HS-27A (cell line): ENCODE measurements at places on chromosomes 5 and 9.

- DNase-seq, result no peak
Observed at GRCh38 chr5:169341556-169341955, 40.6 kb upstream of the SLIT3 start.

GRCh38 chr5:103094737-103095136 is 25.2 kb downstream of the GIN1 start:
- DNase-seq, result no peak

DNA sequence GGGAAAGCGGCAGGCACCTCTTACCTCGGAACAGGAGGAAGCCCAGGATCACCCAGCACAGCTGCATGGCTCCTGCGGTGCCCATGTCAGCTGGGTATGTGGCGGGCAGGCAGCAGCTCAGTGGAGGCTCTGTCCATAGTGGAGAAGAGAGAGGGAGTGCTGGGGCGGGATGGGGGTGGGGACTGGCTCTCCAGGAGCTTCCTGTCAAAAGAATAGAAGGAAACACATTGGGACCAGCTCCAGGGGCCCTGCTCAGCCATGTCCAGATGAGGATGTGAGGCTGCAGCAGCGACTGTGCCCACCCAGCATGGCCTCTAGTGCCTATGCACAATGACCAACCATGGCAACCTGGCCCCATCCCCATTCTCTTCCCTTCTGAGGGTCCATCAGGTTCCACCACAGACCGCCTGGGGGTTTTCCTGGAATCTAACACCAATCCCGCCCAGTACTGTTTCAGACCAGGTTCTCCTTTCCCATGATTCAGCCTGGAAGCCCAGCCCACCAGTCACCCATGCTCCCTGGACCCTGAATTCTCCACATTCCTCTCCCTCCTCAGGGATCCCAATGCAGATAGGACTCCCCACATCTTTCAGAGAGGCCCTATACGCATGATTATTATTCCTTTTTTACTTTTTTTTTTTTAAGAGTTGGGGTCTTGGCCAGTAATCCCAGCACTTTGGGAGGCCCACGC is at the start of gene ECSCR:
Gene ECSCR (minus strand): TSS at position 158 of the 691 bp plus-strand sequence. CDS start 73 bp downstream, at position 85.
- no peak for DNase-seq

DNA sequence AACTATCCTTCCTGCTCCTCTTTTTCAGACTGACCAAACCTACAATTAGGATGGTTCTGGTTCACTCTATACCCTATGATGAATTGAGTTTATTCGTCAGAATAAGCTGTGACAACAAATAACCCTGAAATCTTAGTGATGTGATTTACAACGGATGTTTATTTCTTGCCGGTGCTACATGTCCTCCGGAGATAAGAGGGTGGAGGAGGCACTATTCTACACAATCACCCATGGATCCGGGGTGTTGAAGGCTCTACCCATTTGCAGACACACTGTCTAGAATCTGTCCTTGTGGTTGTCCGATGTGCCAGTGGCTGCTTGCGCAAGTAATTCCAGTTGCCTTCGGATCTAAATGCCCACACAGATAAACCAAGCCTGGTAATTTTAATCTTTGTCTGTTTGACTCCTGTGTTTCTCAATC is 44.7 kb downstream of the CDC14B start:
- no peak for DNase-seq

DNA sequence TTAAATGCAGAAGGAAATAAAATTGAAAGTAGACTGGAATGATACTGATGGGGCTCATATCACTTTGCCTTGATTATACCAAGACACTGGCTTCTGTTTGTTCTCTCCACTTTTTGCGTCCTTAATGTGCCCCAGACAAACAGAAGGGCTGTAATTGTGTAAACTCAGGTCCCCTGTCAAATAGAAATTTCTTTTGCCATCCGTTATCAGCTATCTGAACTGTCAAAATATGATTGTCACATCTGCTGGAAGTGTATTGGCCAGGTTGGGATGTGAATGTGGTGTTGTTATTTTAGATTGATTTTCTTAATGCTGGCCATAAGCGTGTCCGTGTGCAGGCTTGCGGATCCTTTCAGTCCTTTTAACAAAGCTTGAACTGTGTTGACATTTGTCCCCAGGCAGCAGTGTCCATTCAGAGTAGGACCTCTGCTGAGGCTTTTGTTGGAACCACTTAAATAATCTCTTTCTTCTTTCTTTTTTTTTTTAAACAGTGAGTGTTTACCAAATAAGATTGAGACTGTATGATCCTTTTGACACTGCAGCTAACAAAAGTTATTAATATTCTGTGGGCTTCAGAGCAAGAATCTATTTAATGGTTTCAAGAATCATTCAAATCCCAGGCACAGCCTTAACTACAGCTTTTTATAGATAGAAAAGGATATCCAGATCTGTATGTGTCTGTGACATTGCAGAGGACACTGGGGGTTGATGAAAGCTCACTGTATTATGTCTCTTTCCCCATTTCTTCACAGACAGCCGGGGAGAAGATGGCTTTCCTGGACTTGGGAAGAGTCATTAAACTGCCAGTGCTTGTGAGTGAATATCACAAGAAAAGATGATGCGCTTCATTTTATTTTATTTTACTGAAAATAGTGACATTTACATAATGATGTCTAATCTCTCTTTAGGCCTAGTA is 171.7 kb downstream of the ZNF608 start:
- no peak for DNase-seq

GRCh38 chr5:32690153-32690552 is 21.0 kb upstream of the NPR3 start:
- DNase-seq, result no peak
